DMS 273 treated with DMSO at 0.1 percent for 48 hours (cell line): ENCODE measurements at places on chromosomes 1 and 21.

- DNase-seq: no peak
These were observed 28.3 kb downstream of the VANGL2 start for GRCh38 chr1:160428655-160429054.

DNA sequence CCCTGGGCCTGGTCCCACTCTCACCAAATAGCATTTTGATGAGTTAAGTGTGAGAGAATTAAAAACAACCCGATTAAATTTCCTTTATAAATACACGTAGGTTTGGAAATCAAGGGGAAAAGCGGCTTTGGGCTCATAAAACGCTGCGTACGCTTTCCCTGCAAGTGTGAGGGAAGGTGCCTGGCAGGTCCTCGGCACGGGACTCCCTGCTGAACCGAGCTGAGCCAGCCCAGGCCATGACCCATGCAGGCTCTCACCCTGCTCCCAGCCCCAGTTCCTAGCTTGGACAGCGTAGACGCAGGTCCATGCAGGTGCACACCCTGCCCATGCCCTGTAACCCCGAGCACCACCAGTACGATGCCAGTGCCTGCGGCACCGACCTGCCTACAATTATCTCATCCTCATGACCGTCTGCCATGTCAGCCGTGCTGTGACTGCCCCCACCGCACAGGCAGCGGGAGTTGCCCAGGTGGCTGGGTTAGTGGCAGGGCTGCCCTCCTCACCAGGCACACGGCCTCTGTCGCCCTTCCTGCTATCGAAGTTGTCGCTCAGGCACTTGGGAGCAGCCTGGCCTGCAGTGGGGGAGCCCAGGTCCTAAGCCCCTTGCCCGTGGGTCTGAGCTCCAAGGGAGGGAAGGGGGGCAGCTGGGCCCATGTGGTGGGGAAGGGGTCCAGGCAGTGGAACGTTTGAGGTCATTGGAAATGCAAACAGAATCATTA is 41.0 kb upstream of the ACTRT2 start:
- DNase-seq: no peak

GRCh38 chr1:229383961-229384360 is 41.1 kb upstream of the CCSAP start:
- no peak for DNase-seq

DNA sequence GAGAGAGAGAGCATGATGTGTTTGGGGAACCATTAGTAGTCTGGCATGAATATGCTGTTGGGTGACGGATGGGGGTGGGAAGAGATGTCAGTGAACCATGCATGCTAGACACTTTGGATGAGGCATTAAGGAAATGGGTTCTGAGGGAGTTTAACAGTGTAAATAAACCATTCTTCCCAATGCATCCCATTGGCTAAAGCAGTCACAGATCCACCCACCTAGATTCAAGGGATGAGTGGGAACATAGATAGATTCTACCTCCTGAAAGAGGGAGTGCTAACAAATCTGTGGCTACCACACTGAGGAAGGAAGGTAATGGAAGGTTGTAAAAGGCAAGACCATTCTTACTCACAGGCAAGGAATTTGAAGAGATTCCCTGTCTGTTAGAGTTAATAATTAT is 129.8 kb upstream of the CACNA1E start:
- DNase-seq: no peak

GRCh38 chr1:220921971-220922635 is 42.9 kb downstream of the HLX start:
- peak; percentile 42 for DNase-seq

GRCh38 chr1:75203415-75204277 is 69.5 kb downstream of the LHX8 start:
- DNase-seq: peak; percentile 13

DNA sequence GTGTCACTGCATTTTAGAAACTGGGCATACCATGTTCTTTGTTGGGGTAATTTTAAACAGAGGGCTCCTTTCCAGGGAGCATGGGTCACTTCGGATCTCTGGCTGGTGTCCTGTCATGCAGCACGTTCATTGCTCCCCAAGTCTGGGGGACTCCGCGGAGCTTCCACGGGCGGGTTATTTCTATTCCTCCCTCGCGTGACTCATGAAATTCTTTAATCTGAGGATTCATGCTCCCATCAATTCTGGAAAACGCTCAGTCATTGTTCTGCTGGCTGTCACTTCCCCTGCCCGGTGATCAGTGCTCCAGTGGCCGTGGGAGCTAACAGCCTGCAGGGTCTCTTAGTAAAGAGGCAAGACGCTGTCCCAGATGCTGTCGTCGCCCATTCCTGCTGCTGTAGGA is 28.1 kb downstream of the CFAP74 start:
- no peak for DNase-seq

- no peak for DNase-seq
These were observed 124.7 kb downstream of the TNFSF18 start for GRCh38 chr1:172926070-172926469.

DNA sequence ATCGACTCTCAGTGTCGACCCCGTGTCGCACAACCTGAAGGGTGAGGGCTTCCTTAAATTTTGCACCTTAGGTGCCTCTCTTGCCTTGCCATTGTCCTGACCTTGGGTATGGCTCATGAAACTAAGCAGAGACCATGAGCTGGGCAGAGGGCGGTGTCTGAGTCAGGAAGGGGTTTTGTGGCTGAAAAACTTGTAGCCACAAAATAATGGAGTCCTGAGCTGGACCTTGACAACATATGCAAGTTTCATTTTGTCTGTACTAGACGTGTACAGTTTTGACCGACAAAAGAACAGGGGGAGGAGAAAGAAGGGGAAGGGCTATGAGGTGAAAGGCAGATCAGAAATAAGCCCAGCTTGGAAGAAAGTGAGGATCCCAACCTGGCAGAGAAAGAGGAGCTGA is 8.3 kb upstream of the RUNX1 start:
- DNase-seq: no peak

GRCh38 chr1:200130552-200130951 is 103.0 kb downstream of the NR5A2 start:
- DNase-seq: no peak

GRCh38 chr1:93002781-93003180 is 41.5 kb upstream of the DIPK1A start:
- DNase-seq: no peak

GRCh38 chr21:36949171-36950141 is 17.0 kb downstream of the HLCS start:
- no peak for DNase-seq

DNA sequence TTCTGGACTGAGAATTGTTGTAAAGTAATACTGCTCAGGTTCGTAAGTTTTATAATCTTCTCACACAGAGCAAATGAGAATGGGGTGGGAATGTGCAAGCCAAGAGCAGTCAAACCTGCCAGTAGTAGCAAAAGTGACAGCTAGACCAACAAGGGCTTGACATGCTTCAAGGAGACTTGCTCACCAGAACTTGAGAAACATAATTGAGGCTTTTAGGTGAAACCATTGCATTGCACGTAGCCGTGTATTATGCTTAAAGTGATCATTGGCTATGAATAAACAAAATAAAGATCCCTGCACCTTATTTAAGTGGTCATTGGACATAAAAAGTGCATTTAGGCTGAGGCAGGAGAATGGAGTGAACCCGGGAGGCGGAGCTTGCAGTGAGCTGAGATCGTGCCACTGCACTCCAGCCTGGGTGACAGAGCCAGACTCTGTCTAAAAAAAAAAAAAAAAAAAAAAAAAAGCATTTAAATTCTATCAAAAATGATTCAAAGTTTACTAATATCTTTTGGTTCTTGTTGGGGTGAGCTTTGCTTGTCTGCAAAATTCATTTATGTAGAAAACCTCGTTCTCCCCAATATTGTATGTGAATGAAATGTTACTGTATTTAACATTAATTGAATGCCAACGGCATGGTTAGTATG is 11.8 kb upstream of the CCT8 start:
- no peak for DNase-seq

DNA sequence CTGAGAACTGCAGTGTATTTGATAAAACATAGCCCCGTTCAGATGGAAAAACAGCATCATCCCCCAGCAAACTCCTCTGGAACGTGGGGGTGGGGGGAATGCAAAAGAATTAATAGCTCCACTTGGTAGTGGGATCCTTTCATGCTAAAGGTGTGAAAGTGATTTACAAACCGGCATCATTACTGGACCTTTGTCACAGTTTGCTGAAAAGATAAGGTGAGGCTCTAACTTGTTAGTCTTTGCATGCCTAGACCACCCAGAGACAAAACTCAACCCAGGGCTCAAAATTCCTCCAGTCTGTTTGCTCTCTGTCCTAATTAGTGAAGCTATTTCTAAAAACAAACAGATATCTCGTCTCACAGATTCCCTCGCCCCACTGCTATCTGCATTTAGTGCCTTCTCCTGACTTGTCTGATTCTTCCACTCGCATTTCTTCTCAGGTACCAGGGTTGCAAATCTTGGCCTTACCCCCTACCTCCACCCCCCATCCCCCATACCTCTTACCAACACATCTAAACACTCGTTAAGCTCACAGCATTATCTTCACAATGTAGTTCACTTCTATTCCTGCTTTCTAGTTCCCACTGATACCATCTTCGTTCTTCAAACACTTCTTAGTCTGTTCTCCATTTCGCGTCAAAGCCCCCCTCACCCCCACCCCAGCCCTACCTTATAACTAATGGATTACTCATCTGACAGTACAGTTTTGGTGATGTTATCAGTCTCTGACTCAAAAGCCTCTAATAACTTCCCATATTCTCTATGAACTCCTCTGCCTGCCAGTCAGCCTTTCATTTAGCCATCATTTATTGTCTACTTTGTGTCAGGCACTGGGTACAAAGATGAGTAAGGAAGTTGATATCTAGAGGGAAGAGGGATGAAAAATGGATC is 11.8 kb downstream of the IER5 start:
- DNase-seq: no peak

DNA sequence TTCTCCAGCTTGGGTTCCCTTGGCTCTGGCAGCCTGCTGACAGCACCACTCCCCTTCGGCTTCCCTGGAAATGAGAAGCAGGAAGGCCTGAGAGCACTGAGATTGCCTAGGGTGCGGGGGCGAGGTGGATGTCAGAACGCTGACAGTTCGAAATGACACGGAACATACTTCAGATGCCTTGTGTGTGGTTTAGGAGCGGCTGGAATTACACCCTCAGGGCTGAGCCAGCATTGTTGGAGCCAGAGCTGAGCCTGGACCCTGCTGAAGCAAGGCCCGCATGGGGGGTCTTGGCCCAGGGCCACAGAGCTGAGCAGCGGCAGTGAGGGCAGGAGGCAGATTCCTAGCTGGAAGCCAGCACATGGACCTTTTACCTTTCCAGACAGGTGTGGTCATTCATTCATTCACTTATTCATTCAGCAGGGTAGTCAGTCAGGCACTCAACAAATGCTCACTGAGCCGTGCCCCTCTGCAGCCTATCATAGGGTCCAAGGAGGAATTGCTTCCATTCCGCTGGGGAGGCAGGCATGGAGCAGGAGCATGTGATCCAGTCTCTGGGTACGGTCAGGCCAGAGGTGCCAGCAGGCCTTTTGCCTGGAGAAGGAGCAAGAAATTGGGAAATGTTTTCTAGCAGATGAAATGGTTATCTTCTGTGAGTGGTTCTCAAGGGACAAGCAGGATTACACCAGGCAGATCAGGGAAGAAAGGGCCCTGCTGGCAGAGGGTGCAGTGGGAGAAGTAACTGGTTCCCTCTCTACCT is 6.6 kb upstream of the FOXE3 start:
- DNase-seq: no peak

DNA sequence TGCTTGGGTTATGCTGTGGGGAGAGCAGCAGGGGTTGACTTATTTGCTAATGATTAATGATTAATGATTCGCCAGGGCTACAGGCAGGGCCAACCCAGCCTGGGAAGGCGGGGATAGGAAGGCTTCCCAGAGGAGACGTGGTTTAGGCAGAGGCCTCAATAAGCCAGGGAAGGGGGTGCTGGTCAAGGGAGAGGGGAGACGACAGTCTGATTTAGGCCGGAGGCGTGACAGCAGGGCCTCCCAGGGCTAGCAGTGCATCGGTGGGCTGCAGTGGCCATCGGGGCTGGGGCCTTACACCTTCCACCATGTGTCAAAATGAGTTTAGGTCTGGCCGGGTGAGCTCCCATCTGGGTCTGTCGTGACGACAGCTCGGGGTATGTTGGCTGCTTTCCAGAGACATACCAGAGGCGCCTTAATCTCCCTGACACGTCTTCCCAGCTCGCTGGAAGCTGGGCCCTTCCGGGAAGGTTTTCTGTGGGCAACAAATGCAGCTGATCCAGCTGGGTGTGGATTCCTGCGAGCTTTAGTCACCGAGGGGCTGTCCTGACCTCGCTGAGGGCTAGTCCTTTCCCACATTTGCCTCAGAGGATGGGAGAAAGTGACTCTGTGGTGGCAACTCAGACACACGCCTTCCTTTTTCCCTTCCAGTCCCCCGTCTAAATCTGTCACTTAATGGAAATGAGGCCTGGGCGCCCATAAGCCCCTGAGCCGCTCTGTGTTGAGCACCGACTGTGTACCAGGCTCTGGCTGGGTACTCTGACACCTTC is 3.7 kb upstream of the SLC1A7 start:
- no peak for DNase-seq
